CD4-positive, alpha-beta T cell (primary cell): ENCODE measurements at places on chromosomes 6 and 20.

DNA sequence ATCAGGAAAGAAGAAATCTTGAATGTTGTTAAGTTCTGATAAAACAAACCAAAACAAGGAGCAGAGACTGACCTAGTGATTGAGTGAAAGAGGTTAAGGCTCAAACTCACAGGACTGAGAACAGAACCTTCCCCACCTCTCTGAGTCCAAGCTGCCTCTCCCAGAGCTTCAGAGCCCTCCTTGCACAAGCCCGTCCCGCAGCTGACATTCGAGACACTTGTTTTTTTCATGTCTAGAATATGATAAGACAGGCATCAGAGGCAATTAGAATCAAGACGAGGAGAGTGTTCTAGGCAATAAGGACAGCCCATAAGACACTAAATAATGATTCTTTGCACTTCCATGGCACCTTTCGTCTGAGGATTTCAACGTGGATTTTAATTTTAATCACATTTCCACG lies 140.6 kb downstream of the PXDC1 start:
- DNase-seq: no peak

DNA sequence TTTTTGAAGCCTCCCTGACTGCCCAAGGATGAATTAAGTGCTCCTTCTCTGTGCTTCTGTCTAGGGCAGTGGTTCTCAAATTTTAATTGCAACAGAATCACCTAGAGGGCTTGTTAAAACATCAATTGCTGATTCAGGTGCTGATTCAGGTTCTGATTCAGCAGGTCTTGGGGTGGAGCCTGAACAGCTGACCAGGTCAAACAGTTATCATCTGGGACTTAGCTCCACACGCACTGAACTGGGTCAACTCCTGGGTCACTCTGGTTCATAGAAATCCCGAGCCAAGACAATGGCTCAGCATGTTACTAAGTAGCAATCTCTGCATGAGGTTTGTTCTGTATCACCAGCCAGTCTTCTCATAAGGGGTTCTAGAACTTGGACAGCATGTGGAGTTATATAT lies 192.3 kb downstream of the GJA1 start:
- DNase-seq: no peak

DNA sequence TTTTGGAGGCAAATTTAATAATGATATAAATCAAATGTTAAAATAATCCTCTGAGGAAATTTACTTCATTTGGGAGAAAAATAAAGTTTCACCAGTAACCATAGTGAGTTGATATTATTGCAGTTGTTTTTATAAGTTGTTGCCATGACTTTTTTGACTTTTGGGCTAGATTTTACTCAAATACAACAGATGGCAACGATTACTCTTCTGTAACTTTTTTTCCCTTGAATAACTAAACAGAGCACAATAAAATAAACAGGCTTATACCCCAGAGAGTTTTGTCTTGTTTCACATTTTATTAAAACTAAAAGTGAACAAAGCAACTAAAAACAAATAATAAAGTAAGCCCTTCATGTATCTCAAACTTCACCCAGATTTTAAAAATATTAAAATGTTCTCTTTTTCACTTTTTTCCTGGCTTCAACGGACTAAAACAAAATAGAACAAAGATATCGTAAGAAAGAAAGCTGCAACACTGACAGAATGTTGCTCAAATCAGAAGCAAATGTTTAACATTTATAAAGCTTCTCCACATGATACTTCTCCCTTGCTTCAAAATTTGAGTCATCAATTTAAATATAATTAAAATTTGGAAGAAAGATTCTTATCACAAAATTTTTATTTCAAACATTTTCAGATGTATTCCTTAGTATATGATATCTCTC lies 42.5 kb upstream of the BMP5 start:
- DNase-seq: no peak

- DNase-seq: no peak
Measured at GRCh38 chr6:1605893-1606779, 3.6 kb upstream of the FOXC1 start.

DNA sequence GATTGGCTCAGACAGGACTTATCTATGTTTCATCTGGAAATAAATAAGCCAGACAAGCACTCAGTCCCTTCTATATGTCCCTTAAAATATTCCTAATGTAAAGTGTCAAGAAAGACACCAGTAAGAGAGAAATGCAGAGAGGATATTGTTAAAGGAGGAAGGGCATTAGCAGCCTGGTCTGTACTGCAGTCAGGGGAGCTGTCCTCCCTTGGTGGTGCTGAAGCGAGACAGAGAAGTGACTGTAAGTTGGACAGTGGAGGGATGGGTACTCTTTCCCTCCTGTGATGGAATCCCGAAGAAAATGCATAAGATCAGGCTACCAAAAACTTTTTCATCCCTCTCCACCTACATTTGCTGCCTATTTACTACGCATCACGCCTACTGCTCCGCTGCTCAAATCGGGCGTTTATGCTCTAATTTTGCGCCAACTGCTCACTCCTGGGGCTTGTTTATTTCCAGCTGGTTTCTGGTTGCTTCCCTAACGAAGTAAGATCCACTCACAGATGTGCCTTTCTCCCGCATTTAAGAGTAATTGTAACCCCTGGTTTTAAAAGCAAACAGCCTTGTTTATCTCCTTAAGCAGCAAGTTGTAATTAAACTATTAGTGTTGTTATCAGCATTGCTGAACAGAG lies 35.2 kb downstream of the PHACTR1 start:
- no peak for DNase-seq

- no peak for DNase-seq
Measured at GRCh38 chr6:100565439-100566104, 100.9 kb upstream of the SIM1 start.

DNA sequence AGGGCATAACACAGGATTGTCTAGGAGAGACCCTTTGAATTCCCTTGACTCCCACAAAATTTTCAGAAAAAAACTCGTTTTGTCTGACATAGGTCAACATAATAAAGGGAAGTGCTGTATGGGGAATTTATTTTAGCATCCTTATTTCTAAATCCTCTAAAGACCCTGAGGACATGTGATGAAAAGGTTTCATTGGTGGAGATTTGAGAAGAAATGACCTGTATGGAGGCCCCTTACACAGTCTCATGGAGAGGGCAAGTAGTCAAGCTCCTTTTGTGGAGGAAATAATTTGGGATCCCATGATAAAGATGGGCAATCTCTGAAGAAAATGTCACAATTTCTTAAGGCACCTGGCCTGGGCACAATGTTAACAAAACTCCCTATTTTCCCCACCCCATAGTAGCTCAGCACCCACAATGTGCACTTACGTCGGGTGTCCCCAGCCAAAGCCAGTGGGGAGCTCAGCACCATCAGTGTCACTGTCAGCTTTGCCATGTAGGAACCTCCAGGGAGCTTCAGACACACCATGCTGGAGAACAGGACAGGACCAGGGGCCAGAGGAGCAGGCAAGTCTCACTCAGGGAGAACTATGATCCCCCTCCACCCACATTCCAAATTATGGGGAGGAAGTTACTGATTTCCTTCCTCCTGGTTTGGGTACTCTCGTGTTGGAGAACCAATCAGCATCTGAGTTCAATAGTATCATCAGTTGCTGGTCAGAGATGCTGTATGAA lies at the start of gene HLA-DRB5:
TSS of gene HLA-DRB5 (minus strand) at position 591 of the 734 bp plus-strand sequence. CDS start at position 528, 63 bp downstream.
- no peak for DNase-seq
